ENCODE measurements at places on chromosomes 6 and 20.

- no peak for DNase-seq
Observed at GRCh38 chr6:23394681-23395080, 731.3 kb upstream of the NRSN1 start.

DNA sequence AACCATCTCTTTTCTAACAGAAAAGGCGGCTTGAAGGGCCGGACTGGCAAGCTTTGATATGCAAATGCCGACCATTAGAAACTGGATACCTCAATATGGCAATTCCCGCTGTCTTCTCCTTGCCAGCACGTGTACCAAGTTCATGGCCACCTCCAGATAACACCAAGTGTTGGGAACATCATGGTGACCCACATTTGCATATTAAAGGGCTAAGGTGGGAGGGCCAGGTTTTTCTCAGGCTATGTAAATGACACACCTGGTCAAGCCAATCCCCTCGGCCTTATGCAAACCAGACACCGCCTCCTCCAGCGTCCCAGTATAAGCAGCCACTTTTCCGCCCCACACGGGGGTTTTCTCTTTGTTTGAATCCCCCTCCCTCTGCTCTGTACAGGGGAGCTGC is 110.7 kb downstream of the DACT2 start:
- DNase-seq = no peak

DNA sequence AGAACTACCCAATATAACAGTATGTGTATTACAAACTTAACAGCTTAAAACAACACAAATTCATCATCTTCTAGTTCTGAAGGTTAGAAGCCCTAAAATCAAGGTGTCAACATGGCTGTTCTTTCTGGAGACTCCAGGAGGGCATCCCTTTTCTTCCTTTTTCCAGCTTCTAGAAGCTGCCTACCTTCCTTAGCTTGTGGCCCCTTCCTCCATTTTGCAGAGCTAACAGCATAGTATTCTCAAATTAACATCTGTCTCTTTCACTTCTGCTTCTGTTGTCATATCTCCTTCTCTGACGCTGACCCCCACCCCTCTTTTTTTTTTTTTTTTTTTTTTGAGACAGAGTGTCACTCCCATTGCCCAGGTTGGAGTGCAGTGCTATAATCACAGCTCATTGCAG is 52.8 kb upstream of the AKIRIN2 start:
- DNase-seq = no peak

DNA sequence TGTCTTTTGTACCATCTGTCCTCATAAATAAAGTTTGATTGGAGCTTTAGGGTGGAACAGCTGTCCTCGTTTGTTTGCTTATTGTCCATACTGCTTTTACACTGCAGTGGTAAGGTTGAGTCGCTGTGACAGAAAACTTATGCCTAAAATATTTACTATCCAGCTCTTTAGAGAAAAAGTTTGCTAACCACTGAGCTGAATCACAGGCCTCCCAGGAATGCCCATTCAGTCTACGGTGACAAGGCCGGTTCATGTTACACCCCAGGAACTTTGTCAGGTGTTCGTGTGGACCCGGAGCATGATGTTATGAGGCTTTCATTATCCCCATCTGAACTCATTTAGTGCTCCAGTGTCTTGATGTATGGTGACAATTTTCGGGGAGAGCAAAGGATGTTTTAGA is 401.1 kb downstream of the SAMD5 start:
- no peak for DNase-seq

DNA sequence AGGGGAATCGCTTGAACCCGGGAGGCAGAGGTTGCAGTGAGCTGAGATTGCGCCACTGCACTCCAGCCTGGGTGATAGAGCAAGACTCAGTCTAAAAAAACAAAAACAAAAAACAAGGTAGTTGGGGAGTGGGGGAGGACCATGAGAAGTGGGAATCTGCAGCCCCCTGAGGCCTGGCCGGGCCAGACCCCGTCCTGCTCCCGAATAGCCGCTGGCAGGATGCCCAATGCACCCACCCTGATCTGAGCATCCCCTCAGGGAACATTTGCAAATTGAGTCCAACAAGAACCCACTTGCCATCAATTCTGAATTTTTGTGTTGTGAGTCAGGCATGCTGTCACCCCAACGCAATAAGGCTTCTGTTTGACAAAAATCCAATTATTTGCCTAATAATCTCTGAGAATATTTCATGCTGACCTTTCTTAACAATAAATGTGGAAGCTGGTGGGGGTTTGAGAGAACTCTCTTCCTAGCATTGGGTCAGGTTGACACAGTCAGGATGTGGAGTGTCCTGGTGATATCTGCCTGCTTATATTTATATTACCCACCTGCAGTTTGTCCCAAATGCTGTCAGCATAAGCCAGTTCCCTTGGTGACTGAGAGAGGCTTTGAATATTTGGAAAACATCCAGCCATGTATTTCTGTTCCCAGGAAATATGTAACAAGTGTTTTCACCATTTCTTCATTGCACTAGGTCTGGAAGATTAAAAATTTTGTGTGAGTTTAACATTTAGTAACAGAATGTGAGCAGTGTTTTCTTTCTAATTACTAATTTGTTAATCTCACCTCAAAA is 28.4 kb upstream of the FRMD1 start:
- no peak for DNase-seq

DNA sequence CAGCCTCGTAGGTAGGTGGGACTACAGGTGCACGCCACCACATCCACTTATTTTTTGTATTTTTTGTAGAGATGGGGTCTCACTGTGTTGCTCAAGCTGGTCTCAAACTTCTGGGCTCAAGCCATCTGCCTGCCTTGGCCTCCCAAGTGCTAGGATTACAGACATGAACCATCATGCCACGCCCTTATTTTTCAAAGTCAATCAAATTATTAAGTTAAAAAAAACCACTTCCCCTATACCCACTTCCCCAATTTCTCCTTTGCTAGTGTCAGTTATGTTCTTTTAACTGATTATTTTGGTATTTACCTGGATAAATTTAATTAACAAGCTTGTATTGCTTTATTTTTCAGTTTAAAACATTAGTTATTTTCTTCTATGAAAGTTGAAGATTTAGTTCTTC is 49.6 kb downstream of the RIOK1 start:
- DNase-seq = no peak

DNA sequence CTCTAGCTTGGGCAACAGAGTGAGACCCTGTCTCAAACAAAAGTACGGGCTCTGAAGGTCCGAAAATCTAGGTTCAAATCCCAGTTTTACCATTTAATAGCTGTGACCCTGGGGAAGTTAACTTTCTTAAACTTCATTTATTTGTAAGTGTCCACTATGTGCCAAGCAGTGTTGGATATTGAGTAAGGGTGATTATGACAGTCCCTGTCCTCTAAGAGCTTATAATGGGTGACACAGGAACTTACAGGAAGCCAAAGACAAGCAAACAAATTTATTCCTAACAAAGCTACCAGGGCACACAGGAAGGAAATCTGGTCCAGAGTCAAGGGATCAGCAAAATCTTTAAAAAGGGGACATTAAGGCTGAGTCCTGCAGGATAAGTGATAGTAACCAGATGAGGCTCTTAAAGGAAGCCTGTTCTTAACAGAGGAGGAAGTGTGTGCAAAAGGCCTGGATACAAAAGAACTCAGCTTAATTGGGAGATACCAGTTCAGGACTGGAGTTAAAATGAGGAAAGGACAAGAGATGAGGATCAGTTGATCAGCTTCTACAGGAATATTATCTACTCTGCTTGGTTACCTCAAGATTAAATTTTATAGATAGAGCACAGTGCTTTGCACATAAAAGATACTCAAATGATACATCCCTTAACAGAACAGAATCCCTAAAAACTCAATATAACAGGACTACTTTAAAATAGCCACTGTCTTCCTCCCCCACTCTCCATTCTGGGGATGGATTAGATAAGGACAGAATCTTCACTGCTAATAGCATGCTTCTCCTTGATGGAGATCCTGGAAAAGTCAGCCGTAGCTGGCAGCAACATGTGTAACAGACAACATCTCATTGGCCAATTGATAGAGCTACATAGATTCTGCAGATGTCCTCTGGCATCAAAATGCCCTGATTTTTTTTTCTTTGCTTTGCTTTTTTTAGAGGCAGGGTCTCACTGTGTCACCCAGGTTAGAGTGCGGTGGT is 6.1 kb downstream of the SNX3 start:
- DNase-seq = no peak

DNA sequence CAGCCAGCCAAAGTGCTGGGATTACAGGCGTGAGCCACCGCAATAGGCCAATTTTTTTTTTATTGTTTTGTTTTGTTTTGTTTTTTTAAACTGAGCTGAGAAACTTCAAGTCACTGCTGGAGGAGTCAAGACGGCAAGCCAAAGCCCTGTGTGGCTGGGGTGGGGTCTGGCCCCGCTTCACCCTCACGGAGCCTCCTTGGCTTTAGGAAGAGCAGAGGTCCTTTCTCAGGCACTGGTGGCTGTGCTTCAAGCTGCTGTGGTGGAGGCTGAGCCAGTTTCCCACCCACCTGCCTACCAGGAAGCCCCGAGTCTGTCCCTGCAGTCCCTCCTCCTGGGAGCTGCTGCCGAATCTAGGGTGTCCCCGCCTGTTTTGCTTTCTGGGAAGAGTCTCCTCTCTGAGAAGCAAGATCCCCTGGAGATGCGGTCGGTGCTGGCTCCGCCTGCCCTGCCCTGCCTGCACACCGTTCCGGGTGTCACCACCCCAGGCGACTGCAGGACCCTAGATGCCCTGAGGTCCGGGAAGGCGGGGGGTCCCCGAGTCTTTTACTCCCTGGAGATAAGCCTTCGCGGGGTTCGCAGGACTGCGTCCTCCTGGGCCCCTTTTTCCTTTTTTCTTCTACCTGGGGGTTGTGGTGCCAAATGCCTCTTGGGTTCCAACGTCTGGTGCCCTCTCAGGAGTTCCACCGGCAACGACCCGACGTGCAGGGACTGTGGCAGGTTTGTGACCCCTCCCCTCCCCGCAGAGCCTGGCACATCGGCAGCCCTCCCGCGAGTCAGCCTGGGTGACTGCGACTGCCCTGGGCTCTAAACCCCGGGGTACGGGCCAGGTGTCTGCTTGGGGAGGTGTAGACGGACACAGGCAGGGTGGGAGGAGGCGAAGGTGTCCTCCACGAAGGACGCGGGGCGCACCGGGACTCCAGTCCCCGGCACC is 100.7 kb downstream of the TAF4 start:
- no peak for DNase-seq

DNA sequence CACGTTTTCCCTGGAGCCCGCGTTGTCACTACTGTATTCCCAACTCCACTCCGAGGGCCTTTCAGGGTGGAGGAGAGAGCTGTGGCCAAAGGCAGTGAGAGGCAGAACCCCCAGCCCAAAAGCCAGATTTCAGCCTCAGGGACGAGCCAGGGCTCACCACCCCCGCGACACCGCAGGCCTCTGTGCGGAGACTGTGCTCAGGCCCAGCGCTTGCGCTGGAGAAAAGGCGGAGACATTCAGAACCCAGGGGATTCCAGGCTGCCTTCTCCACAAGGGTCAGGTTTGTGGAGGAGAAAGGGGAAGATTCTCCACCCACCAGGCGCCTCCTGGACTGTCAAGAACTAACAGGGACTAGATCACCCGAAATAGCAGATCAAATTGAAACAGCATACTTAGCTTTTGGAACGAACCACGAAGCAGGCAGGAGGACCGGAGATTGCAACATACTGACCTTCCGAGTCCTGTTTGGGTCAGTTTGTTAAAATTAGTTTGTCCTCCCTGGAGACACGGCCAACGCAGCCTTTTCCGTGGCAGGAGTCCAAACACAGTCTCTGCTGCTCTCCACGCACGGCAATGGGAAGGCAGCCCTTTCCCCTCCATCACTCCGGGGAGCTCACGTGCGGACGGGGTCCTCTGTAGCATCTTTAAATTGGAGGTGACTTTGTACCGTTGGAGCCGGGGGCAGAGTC is 14.4 kb downstream of the DLL1 start:
- no peak for DNase-seq

DNA sequence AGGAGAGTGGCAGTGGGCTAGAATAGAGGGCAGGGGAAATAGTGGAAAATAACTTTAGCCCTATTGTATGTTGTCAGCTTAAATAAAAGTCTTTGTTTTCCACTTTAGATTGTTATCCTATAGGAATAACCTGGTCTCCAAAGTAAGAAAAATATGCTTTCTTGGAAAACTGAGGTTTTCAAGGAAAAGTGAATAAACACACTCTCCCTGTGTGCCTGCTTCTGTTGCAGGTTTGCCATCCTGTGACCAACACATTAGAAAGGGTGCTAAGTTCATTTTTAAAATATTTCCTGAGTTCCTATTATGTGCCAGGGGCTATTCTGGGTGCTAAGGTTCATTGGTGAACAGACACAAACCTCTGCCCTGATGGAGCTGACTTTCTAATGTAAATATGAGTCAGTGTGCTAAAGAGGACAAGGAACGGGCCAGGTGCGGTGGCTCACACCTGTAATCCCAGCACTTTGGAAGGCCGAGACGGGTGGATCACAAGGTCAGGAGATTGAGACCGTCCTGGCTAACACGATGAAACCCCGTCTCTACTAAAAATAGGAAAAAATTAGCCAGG is 23.5 kb downstream of the BICRAL start:
- no peak for DNase-seq

DNA sequence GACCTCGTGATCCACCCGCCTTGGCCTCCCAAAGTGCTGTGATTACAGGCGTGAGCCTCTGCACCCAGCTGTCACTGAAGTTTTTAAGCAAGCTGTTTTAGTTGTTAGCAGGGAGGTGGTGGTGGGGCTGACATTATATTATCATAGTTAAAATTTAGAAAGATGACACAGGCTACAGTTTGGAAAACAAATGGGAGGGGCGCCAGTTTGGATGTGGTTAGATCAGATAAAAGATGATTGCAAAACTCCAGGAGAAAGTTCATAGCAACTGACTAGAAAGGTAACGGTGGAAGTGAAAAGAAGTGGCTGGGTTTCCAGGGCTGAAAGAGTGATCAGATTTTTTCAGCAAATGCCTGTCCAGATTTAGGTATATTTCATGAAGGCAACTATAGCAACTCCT is 311.9 kb upstream of the CITED2 start:
- no peak for DNase-seq

DNA sequence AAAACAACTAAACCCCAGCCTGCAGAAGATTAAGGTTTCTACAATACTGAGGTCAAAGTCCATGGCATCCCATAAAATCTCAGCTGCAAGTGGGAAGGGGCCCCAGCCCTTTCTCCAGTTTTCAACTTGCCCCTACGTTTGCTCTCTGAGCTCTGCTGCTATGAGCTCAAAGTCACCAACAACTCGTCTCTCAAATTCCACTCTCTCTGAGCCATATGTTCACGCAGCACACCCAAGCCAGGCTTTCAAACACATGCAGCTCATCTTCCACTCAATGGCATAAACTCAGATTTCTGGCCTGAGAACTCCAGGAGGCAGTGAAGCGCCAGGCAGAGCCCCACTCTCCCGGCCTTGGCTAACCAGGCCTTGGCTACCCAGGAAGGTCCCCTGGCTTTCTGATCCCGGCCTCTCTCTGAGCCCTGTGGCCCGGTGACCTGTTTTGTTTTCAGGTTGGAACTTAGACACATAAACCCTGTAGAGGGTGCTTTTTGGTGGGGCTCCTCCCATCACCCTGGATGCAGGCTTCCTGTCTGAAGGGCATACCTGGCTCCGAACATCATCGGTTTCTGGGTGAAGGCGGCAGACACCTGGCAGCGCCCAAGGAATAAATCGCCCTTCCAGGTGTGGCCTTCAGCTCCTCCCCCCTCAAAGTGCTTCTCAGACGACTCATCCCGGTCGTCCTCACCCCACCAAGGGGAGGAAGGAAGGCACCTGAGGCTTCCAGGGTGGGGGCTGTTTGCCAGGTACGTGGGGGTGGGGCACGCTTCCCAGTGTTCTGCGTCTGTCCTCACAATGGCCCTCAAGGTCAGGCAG is 12.4 kb downstream of the SLC22A23 start:
- DNase-seq = no peak

- DNase-seq = no peak
Observed at GRCh38 chr6:13892017-13892645, 32.6 kb upstream of the RNF182 start.

- DNase-seq = no peak
Observed at GRCh38 chr20:35296101-35296554, 3.9 kb upstream of the FAM83C start.

All from GDM1 (cell line).